Neural crest cell (in vitro differentiated cells): ENCODE measurements at places on chromosomes 3 and 15.

- DNase-seq, result no peak
These were observed 56.1 kb upstream of the WNT5A start for GRCh38 chr3:55543181-55543614.

- DNase-seq, result no peak
These were observed at the start of gene GPR171 for GRCh38 chr3:151203051-151203420. GPR171 (minus strand) TSS chr3:151203216; CDS start chr3:151199386, 3,830 bp downstream.

DNA sequence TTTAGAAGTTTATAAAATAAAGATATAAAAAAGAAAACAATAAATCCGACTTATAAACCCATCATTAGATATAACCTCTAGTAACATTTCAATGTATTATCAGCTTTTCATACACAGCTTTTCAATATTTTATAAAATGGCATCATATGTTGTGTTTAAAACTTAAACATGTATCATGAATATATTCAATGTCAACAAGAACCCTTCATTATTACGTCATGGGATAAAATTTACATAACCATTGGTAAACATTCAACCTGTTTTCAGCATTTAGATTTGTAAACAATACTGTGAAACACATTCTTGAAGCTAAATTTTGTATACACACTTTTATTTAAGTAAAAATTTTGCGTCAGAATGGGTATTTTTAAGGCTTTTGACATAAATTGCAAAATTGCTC lies 153.4 kb upstream of the SOX14 start:
- DNase-seq, result no peak

DNA sequence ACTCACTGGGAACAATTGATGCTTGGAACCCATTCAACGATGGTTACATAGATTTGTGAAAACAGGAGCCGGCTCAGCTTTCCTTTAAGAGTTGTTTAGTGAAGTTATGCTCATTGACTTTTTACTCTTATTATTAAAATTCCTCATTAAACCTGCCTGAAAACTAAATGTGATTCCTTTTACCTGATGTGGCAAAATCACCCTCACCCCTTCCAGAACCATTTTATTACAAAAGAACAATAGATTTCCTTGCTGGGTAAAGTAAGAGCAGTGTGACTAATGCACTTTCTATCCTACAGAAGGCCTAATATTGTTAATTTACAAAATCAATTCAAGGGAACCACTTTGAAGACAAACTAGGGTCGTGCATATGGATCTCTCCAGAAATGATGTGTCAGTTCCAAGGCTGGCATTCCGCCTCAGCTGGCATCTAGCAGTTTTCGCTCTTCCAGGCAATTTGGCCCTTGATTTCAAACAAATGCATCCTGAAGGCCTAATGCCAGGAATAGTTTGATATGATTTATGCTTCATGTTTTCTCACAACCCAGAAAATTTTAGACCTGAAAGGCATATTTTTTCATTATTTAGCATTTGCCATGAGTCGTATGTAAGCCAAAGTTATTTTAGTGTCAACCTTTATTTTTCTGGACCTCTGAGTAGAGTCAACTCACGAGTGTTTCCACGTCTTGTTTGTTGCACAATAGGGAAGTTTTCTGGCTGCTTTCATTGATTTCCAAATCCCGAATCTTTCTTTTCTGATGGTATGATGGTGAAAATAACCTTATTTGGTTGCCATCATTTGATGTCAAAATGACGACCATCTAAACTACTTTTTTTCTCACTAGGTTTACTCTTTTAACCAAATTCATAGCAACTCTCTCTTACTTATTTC lies 447.8 kb downstream of the MECOM start:
- DNase-seq, result no peak

DNA sequence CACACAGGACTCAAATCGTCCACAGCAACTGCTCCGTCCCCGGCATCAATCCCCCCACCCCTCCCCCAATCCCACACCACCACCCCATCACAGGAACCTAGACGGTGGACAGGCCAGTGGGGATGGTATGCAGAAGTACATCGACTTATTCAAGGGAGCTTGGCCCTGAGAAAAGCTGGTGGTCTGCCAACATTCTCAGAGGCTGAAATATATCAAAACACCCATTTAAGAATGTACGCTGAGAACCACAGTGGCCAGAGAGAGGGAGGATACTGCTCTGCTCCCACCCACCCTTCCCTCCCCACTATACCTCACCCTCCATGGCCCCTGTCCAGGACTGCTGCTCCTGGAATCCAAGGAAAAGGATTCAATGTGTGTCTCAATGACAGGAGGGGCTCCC lies 12.4 kb upstream of the USP3 start:
- no peak for DNase-seq

GRCh38 chr15:61169904-61170695 lies 59.0 kb downstream of the RORA start:
- DNase-seq, result no peak

GRCh38 chr15:57730876-57731275 lies 24.4 kb downstream of the POLR2M start:
- no peak for DNase-seq

GRCh38 chr3:128240232-128240631 lies 87.0 kb downstream of the EEFSEC start:
- DNase-seq, result no peak

DNA sequence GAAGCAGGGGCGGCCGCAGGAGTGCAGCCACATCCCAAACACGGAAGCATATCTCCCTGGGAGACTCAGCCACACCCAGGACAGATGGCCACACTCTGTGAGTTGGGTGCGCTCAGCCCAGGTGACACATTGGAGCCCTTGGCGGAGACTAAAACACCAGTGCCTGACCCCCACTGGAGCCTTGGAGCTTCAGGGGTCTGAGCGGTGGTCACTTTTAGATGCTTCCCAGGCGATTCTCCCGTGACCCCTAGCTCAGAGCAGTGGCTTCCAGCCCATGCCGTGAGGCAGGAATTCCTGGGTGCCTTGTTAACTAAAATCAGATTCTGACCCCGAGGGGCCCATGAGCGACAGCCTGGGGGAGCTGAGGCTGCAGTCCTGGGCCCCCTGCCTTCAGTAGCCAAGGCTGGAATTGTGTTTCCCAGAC lies 54.5 kb downstream of the PLXNA1 start:
- DNase-seq, result no peak

- DNase-seq, result no peak
These were observed 52.2 kb upstream of the RORA start for GRCh38 chr15:61281328-61281727.

- no peak for DNase-seq
These were observed 9.2 kb downstream of the RAP2B start for GRCh38 chr3:153171256-153171655.

GRCh38 chr3:16174976-16175901 lies 759 bp downstream of the GALNT15 start:
- DNase-seq, result no peak

- DNase-seq, result no peak
These were observed 30.1 kb downstream of the ZNF35 start for GRCh38 chr3:44678480-44679116.

GRCh38 chr3:127758013-127758412 lies 64.3 kb downstream of the MGLL start:
- no peak for DNase-seq

GRCh38 chr3:173902871-173903270 lies 505.3 kb downstream of the NLGN1 start:
- DNase-seq, result no peak

DNA sequence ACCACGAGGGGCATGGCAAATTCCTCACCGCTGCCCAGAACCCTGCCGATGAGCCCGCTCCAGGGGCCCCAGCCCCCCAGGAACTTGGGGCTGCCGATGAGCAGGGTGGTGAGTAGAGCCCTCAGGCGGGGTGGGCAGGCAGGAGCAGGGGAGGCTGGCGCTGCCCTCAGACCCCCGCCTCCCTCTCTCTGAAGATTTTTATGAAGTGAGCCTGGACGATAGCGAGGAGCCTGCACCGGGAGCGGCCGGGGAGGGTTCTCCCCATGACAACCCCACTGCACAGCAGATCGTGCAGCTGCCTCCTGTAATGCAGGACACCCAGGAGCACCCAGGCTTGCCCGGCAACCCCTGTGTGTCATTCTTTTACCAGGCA lies 56.7 kb upstream of the UBE2Q2 start:
- DNase-seq, result no peak

- DNase-seq, result no peak
These were observed 170.2 kb upstream of the TPRG1 start for GRCh38 chr3:189001559-189001958.

- DNase-seq, result no peak
These were observed 7.5 kb upstream of the PLS1 start for GRCh38 chr3:142588703-142589102.

GRCh38 chr3:105688821-105689220 lies 180.0 kb downstream of the CBLB start:
- DNase-seq, result no peak

GRCh38 chr15:77695961-77696582 lies 63.4 kb upstream of the LINGO1 start:
- no peak for DNase-seq

- DNase-seq, result no peak
These were observed 21.0 kb downstream of the PTH1R start for GRCh38 chr3:46898321-46899150.

DNA sequence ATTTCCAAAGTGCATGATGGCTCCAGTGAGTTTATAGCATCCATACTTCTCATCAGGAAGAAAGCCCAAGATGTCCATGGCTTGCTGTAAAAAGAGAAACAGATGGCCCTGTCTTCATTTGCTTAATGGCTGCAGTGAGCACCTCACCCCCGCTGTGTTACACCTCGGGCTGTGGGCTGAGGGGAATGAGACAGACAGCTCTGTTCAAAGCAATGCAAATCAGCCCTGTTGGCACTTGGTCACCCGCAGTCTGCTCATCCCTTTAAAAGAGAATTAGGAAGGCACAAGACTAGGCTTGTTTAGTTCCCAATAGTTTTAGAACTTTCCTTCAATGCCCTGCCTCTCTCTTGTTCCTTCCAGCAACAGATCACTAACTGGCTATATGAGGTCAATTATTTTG lies 25.2 kb downstream of the MYH15 start:
- no peak for DNase-seq

GRCh38 chr15:31471731-31472430 lies 145.2 kb downstream of the KLF13 start:
- no peak for DNase-seq
